ENCODE measurements at places on chromosomes 7 and 10.

- DNase-seq = no peak
Observed at GRCh38 chr7:130845581-130846085, 111.6 kb upstream of the KLF14 start.

GRCh38 chr10:5550621-5551530, 26.1 kb downstream of the CALML3 start:
- no peak for DNase-seq

- no peak for DNase-seq
Observed at GRCh38 chr10:119515511-119516045, 26.9 kb downstream of the RGS10 start.

- DNase-seq = no peak
Observed at GRCh38 chr7:50920031-50920635, 137.4 kb upstream of the GRB10 start.

DNA sequence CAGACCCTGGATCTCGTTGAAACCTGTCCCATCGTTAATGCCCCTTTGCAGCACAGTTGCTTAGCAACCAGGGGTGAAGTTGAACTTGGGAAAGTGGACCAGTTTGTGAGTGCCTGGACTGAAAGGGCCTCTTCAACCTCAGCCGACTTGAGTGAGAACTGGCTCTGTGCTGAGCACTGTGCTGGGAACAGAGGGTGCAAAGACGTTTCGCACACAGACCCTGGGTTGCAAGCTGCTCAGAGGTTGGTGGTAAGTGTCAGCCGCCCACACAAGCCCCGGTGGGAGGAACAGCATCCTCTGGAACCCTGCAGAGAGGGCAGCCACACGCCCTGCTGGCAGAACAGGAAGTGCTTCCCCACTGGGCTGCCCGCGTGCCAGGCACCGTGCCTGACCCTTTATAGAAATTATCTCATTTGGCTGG, 89.2 kb downstream of the CARD11 start:
- no peak for DNase-seq

DNA sequence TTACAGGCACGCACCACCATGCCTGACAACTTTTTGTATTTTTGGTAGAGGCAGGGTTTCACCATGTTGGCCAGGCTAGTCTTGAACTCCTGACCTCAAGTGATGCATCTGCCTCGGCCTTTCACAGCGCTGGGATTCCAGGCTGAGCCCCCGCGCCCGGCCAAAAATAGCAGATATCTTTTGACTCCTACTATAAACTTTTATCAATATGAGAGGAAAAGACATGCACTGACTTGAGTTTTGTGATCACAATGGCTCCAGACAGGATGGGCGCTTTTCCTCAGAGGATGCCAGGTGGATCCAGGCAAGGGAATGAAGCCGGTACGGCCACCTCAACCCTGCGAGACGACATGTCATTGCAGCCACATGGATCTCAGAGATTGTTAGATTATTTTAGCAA, 123.9 kb downstream of the DNAJB6 start:
- no peak for DNase-seq

- DNase-seq = no peak
Observed at GRCh38 chr7:117728890-117729624, 144.2 kb downstream of the CTTNBP2 start.

DNA sequence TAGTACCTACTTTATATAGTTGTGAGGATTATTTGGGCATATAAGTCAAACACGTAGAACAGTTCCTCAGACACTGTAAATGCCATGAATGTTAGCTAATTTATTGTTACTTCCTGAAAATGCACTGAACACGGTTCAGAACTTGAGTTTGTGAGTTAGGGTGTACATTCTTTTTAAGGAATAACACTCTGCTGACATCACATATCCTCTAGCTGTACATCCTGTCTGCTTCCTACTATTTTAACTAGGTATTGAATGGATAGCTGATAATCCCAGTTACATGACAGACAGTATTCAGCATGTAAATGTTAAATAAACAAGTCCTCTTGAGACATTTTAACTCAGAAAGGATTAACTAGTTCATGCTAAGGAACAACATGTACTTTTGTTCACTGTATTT, 16.0 kb downstream of the SAMD8 start:
- DNase-seq = no peak

- DNase-seq = no peak
Observed at GRCh38 chr7:73830681-73831583, at the start of gene CLDN4. Gene CLDN4 (plus strand): TSS chr7:73830996. CDS start chr7:73831202, 206 bp downstream.

- no peak for DNase-seq
Observed at GRCh38 chr10:96416643-96417042, 57.8 kb upstream of the OPALIN start.

GRCh38 chr7:84682543-84682942, 488.0 kb upstream of the SEMA3A start:
- no peak for DNase-seq

- DNase-seq = no peak
Observed at GRCh38 chr10:58268454-58268945, 462 bp upstream of the CISD1 start.

GRCh38 chr10:48625826-48626134, 20.9 kb upstream of the ARHGAP22 start:
- DNase-seq = no peak

GRCh38 chr10:104350127-104350635, 3.5 kb upstream of the CFAP58 start:
- DNase-seq = no peak

- no peak for DNase-seq
Observed at GRCh38 chr10:30178356-30178964, 119.1 kb upstream of the JCAD start.

- peak; percentile 82 for DNase-seq
Observed at GRCh38 chr10:90871766-90872647, at the start of gene RPP30. Gene RPP30 (plus strand): TSS chr10:90871974. CDS start chr10:90871987, 13 bp downstream.

- no peak for DNase-seq
Observed at GRCh38 chr10:97138846-97139245, 46.9 kb downstream of the SLIT1 start.

DNA sequence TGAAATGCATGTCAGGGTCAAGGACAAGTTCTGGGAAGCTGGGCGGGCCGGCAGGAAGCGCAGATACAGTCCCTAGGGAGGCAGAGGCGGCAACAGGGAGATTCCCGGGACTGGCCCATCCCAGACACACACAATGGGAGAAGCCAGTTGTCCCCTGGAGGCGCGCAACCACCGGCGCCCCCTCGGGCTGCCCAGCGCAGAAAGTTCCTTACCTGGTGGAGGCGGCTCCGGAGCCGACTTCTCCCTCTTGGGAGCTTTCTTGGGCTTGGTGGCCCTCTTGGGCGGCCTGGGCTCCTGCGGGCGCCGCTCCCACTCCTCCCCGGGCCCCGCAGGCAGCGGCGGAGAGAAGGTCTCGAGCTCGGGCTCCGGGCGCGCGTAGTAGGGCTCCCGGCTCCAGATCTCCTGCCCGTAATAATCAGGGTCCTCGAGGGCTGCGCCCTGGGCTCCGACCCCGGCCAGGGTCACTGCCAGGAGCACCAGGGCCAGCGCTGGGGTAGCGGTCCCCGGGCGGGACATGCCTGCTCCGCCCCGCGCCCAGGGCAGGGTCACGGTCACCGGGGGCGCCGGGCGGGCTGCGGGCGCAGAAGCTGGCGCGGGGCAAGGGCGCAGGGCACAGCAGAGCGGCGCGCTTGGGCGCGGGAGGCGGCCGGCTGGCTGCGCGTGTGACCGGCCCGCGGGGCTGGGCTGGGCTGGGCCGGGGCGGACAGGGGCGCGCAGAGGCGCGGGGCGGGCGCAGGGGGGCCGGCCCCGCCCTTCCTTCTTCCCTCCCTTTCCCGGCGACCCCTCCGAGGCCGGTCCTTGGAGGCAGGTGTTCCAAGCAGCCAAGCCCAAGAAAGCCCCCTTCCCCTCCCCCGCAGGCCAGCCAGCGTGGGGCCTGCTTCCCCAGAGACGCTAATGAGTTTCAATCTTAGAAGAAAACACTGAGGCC, at the start of gene CPXM2:
CPXM2 (minus strand) TSS at position 664 of the 928 bp plus-strand sequence; CDS start at position 516, 148 bp downstream.
- no peak for DNase-seq

DNA sequence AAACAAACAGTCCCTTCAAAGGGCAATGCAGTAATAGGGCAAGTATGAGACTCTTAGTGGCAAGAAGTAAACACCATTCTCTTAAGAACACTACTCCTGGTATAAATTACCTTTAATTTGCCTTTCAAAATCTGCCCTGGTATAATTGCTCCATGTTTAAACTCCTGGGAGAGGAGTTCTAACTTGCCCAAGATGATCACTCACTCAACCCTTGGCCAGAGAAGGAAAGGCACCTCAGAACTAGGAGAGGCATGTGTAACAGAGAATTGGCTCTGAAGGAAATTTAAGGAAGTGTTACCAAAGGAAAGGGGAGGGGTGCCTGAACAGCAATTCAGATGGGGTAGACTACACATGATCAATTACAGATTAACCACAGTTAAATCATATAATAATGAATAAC, 1173.6 kb upstream of the SORCS1 start:
- no peak for DNase-seq

GRCh38 chr10:48932831-48933664, 6.6 kb downstream of the LRRC18 start:
- no peak for DNase-seq

DNA sequence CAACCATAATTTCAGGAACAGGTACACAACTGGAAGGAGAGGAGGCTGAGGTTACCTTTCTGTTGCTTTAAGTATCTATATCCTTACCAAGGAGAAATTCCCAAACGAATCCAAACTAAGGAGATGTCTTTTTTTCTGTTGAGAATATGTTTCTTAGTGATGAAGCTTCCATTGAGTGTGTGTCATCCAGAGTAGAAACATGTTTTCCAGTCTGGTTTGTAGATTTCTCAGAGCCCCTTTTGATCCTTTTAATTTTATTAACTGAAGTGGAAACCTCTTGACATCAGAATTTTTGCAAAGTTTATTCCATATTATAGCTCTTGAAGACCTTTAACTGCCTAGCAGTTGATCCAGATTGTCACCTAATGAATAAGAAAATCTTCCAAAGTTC, 207.1 kb upstream of the FERD3L start:
- DNase-seq = no peak

GRCh38 chr10:96271016-96271815, at the start of gene BLNK:
Gene BLNK (minus strand): TSS chr10:96271569. CDS start chr10:96271398, 171 bp downstream.
- no peak for DNase-seq

GRCh38 chr7:10802526-10802925, 171.1 kb upstream of the PHF14 start:
- no peak for DNase-seq

DNA sequence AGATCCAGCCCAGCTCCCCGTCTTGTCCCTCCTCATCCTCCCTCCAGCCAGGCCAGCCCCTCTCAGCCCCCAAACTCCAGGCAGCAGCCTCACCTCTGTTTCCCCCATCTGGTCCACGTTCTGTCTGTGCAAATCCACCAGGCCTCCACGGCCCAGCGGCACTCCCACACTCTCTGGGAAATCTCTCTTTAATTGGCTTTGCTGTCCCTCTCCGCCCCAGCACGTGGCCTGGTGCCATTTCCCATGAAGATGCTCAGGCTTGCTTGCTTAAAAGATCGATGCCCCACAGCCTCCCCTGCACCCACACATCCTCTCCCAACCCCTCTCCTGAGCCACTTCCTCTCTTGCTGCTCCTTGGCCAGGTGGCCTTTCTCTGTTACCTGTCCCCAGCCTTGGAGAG, 39.3 kb downstream of the PRF1 start:
- DNase-seq = no peak

- no peak for DNase-seq
Observed at GRCh38 chr7:75756991-75757676, 14.9 kb downstream of the CCL26 start.

DNA sequence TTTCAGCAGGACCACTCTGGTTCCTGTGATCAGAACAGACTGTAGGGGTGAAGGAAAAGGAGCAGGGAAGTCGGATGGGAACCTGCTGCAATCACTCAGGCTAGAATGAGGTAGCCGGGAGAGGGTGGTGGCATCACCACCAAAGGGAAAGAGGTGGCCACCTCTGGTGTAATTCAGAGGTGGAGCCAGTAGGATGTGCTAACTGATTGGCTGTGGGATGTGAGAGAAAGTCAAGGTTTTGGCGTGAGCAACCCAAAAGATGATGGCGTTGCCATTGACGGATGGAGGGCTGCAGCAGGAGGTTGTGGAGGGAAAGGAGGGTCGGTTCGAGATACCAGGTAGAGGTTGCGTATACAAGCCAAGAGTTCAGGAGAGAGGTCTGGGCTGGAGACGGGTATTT, 7.4 kb upstream of the VSIR start:
- no peak for DNase-seq

DNA sequence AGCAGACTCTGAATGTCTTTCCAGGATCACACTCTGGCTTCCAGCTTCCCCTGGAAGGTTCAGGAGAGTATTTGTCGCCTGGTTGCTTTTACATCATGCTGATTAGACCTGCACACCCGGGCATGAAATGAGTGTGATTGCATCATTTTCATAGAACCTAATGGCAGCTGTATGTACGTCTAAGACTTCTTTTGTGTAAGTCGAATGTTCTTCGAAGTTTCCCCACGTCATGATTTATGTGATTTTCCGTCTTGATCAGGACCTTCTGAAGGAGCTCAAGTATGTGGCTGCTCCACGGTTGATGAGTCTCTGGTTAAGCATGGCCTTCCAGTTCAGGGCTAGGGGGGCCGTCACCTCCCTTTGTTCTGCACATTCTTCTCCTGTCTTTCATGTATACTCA, 4.5 kb downstream of the EIF4H start:
- no peak for DNase-seq

DNA sequence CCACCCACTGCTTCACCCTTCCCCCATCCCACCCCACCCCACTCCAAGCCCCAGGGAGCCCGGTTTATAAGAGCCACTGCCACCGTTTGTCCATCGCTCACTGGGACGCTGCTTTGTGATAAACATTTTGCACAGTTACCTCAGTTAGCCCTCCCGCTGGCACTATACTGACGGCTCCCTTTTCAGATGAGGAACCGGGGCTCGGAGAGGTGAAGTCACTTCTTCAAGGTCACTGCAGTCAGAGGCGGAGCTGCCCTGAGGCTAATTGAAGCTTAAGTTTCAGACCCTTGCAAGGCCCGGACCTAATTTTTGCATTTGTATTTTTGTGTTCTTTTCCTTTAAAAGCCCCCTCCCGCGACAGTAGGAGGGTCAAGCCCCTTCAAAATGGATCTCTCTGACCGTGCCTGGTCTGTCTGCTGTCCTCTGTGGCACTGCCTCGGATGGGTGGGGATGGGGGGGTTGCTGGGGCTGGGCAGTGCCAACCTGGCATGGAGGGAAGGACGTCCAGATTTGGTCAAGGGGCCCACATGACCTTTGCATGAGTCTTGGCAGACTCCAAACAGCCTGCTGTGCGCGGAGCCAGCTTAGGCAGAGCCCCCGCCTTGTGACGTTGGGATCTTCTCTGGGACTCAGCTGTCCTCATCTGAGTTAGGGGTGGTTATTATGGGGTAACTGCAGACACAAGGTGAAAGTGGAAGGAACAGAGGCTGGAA, 17.7 kb upstream of the NODAL start:
- no peak for DNase-seq

DNA sequence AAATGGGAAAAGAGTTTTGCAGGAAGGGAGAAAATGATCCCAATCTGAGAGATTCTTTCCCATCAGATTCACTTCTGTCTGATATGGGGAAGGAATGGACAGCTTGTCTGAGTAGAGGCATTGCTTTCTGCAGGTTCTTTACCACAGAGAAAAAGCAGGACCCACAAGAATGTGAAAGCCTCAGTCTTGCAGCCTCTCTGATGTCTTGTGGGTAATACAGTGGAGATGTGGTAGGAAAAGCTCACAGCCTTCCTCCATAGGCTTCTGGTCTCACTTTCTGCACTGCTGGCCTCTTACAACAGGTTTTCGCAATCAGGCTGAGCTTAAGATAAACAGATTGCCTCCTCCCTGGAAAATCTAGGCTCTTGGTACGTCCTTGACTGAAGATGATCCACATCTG, 551 bp downstream of the IFIT1 start:
- DNase-seq = no peak

Measured in nucleus accumbens (tissue), 56 donors.